Stimulated activated CD4-positive, alpha-beta T cell treated with anti-CD3 and anti-CD28 coated beads, Interleukin-1b, Interleukin-23, amount 100 ng/mL, for 48 hours (primary cell): ENCODE measurements at places on chromosomes 6 and 20.

DNA sequence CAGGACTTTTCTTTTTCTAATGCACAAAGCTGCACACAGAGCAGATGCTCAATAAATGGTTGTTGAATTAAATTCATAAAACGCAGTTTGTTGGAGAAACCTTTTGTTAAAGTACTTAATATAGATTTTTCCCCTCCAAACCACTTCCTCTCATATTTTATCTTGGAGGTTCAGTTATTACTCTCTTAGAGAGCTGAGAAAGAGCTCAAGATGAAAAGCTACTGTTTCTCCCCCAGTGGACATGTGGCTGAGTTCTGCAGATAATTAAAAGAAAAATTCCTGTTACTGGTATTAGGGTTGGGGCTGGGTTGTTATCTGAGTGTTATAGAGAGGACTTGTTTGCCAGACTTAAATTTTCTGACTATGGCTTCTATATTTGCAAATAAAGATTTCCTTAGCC is 294.0 kb downstream of the TBC1D7 start:
- no peak for DNase-seq

DNA sequence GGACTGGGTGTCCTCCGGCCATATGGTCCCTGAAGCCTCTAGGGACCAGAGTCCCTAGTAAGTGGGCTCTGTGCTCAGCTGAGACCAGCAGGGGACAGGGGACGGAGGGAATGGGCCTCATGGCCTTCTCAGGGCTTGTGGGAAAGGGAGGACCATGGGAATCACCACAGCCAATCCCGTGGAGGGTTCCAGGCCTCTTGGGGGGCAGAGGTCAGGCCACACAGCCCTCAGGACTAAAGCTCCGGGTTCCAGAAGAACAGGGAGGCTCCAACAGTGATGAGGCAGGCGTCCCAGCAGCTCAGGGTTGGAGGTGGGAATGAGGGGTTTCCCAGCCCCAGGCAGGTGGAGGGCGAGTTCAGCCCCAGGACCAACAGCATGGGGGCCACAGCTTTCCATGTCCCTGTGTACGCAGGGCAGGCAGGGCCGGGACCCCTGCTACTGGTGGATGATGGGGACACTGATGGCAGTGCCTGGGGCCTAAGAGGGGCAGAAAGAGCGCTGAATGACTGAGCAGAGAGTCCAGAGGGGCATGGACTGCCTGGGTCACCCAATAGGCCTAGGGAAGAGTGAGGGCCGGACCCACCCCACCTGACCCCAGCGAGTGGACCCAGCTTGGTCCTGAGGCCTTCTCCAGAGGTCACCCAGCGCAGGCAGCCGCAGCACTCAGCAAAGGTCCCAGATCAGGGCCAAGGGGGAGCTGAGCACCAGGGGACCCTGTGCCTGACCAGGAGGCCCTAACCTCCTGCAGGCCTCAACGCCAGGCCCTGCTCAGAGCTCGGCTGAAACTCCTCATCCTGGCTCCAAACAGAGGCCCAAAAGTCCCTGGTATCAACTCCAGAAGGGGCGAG is 8.8 kb downstream of the MYL9 start:
- DNase-seq: no peak

GRCh38 chr20:64176971-64177370 is 12.7 kb downstream of the MYT1 start:
- DNase-seq: no peak

- no peak for DNase-seq
These were observed 97.5 kb downstream of the FAM120B start for GRCh38 chr6:170404036-170404435.

GRCh38 chr20:3134151-3134550 is 25.5 kb downstream of the FASTKD5 start:
- DNase-seq: no peak

DNA sequence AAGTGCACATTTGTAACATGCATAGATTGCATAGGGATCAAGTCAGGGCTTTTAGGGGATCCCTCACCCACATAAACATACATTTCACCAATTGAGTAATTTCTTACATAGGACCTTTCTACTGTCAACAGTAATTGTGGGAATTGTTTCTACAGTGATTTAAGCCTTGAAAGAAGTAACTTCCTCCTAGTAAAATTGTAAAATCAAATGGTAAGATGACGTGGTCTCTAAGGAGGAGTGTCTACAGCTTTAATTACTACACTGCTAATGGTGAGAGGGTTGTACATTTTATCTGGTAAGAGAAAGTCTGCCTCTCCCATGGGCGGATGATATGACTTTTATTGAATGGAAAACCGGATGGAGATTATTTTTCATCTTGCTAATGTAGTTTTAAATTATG is 98.0 kb downstream of the RPP40 start:
- no peak for DNase-seq
